Stimulated activated CD4-positive, alpha-beta T cell treated with anti-CD3 and anti-CD28 coated beads, Interleukin-1b, Interleukin-23, amount 100 ng/mL, for 24 hours (primary cell): ENCODE measurements at places on chromosomes 4 and X.

GRCh38 chr4:148248824-148249223, 193.4 kb downstream of the NR3C2 start:
- no peak for DNase-seq

DNA sequence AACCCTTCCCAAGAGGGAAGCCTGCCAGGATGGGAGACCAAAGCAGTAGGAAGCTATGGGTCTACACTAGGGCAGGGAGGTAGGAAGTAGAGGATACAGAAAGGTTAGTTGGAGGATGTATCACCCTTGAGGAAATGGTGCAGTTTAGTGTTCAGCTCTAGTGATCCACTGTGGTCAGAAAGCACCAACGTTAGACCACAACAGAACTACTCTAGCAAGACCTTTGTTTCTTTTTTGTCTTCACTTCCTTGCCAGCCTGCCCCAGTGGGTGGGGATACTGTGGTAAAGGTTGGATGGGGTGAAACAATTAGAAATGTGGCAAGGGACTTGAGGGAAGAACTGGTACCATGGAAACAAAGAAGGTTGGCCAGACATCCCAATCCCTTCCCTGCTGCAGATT, 83.3 kb downstream of the DDIT4L start:
- DNase-seq, result no peak

DNA sequence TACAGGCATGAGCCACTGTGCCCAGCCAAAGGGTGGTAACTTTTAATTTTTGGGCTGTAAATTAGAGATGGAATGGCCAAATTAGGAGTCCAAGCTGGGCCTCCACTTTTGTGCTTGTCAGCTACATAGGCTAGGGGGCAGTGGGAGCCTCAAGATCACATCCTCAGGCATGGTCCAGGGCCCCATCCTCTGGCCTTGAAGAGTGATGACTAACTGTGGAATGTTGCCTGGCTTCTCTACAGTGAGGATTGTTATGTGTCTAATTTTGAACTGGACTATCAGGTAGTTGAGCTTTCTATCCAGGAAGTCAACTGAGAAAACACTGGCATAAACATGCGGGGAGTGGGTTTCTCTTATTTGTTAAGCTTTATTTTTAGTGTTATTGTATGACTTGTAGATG, 33.0 kb downstream of the CCNG2 start:
- no peak for DNase-seq

DNA sequence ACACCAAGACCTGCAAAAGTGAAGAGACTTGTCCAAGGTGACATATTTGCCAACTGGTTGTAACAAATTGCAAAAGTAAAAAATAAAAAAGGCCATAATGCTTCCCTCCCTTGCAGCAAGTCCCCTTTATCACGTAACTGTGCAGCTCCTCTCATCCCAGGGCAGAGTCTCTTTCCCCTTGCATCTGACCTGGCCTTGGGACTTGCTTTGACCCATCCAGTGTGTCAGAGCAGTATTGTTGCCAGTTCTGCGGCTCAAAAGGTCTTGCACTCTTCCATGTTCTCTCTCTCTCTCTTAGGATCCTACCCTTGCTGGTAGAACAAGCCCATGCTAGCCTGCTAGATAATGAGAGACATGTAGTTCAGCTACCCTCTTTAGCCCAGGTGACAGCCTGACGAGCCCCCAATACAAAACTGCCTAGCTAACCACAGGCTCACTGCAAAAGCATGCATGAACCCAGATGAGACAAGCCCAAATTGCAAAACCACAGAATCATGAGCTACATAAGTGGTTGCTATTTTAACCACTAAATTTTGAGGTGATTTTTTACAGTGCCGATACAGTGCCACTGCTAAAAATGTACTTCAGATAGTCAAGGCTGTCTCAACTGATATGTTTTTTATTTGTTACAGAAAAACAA, 289.5 kb upstream of the PPARGC1A start:
- no peak for DNase-seq

DNA sequence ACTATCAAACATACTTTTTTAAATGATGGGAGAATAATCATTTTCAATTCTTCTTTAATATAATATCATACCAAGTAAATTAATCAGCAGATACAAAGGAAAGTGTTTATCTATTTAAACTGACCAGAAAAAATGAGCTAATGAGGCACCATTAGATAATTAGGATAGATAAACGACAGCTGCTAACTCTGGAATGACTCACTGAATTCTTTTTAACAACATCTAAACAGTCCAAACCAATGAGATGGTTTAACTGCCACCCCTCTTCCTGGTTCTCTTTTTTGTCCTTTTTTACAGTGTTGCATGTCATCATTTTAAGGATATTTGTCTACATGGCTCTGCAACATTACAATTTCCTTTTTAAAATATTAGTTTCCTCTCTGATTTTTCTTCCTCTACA, 41.6 kb downstream of the UNC5C start:
- no peak for DNase-seq

DNA sequence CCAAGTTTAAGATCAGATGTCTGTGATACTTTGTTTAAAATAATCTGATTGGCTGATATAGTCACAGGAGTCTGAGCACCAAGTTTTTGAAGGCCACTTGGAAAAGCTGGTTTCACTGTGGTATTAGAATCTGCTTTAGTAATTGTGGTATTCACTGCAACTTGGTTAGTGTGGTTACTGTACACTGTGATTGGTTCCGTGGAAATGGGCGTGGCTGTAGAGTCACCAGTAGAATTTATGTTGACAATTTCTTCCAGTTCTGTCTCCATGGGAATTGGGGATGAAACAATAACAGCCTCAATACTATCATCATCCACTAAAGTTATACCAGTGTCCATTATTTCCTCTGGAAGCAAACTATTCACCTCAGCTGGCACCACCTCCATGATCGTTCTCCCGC, 26.2 kb downstream of the LIN54 start:
- no peak for DNase-seq

DNA sequence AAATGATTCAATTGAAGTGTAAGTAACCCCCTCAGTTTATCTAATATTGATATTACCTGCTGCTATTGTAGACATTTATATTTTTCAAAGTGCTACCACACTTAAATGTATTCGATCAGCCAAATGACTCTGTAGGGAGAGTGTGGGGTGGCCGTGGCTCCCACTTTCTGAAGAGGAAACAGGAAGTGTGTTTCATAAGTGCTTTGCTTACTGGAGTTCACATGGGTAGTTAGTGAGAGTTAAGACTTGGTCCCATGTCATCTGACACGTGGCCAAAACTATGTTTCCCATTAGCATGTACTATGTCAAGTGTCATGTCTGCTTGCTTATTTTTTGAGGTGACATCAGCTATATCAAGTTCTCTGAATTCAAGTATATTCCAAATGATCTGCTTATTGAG, 308.1 kb upstream of the GATB start:
- DNase-seq, result no peak

- no peak for DNase-seq
Measured at GRCh38 chr4:177473991-177474390, 31.8 kb upstream of the AGA start.

GRCh38 chrX:19479458-19479857, 35.9 kb downstream of the MAP3K15 start:
- DNase-seq, result no peak
